CD4-positive, CD25-positive, alpha-beta regulatory T cell (primary cell): ENCODE measurements at places on chromosomes 12 and 14.

GRCh38 chr14:33747749-33748148, 203.1 kb downstream of the EGLN3 start:
- DNase-seq: no peak

- no peak for DNase-seq
These were observed 417.5 kb downstream of the NPAS3 start for GRCh38 chr14:33356181-33356580.

DNA sequence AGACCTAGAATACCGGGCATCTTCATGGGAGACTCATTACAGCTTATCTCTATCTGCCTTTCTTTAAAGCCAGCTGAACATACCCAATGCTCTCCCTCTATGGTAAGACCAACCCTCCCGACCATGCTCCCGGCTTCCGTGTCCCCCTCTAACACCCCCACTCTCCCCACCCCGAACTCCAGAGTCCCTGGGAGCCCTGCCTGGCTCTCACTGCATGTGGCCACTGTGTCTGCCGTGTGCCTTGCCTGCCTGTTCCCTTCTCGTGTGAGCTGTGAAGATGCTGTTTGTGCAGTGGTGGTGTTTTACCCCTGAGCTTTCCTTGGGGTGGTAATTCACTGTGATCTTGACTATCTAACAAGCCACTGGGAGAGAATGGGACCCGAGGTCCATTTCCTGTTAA, 146.4 kb upstream of the FKBP4 start:
- no peak for DNase-seq

GRCh38 chr14:105198588-105198987, 17.5 kb upstream of the NUDT14 start:
- no peak for DNase-seq

- no peak for DNase-seq
These were observed 43.7 kb downstream of the DEGS2 start for GRCh38 chr14:100115726-100116125.

- DNase-seq: no peak
These were observed 92.7 kb upstream of the HECTD1 start for GRCh38 chr14:31300296-31300695.

DNA sequence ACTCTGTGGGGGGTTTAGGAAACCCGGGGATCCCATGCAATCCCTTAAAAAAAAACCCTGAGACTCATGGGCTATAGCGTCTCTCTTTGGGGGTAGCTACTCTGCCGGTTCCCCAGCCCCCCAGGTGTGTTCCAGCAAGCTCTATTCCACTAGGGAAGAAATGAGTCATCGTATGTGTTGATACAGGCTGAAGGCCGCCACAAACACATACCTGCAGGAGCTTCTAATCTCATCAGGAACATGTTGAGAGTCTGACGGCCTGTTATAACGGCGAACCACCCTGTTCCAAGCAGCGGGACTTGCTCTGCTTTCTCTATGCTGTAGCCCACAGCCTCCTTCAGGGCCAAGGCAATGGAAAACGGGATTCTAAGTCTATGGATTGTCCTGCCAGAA, 977 bp upstream of the KRT5 start:
- no peak for DNase-seq
